Astrocyte of the hippocampus (primary cell): ENCODE measurements at places on chromosomes 2 and 18.

DNA sequence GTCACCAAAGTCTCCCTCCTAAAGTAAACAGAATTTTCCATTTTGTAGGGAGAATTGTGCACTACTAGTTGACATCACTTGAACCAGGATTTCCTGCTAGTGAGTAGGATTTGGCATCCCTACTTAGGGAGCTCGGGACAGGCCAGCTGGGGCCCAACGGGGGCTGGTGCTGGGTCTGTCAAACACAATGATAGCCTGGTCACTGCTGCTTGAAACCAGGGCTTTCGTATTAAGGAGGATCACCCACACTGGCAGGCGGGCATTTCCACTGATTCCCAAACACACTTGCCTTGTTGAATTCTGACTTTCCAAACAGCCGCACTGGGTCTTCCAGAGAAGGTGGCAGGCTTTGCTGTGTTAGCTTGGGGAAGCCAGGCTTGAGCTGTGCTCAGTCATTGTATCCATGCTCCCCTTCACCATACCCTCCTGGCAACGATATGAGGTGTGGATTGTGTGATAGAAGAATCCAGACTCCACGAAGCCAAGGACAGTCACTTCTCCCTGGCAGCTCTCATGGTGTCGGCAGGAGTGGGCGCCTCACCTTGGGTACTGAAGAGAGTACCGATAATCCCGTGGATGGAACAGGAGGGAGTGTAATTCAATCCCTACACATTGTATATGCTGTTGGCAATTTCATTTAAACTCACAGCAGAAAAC lies 7.5 kb downstream of the GDF7 start:
- no peak for DNase-seq

- no peak for DNase-seq
These were observed 81.1 kb upstream of the TTC39C start for GRCh38 chr18:23933407-23933806.

- peak; percentile 82 for DNase-seq
These were observed 29.0 kb downstream of the LAMA3 start for GRCh38 chr18:23718243-23718720.

DNA sequence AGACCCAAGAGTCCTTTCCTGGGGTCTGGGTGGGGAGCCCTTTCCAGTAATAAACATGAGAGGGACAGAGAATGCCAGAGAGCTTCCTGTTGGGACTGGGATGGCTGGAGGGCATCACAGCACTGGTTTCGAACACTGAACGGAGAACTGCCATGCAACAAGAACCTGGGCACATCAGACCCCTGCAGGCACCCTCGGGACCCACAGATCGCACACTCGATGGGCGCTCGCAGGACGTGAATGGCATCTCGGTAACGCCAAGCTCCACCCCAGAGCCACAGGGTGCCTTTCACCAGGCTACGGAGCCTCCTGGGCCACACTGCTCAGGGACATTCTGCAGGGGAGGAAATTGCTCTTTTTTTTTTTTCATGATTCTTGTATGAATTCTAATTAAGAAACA lies 25.1 kb downstream of the SLC66A2 start:
- DNase-seq: no peak

- no peak for DNase-seq
These were observed 64.2 kb upstream of the TMEM87B start for GRCh38 chr2:111990856-111991255.

DNA sequence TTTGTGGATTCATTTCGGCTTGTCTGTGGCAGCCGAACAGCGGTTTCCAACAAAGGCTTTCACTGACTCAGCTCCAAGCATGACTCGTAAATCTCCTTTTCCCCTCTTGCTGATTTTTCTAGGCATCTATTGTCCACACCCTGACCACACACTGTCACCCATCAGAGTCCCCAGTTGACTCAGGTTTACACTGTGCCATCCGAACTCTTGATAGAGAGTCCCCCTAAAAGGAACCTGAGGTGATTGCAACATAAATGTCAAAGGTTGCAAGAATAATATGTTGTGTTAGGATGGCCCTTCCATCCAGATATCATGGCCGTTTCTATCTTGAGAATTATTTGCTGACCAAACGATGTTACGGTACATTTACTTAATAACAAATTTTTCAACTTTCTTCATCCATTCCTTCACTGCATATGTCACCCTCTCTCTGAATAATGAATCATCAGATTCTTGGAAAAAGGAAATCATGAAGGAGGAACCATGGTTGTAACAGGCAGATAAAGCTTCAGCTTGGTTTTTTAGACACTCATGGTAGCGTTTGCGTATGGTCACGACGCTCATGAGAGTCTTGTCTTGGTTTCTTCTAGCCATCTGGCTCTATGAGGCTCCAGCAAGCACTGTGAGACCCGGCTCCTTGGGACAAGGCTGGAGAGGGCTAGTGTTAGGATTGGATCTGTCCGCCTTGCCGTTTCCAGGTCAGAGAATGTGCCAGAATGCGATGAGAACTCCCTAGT lies 72.1 kb downstream of the NPAS2 start:
- DNase-seq: peak; percentile 71

- peak; percentile 50 for DNase-seq
These were observed at the start of gene DPYSL5 for GRCh38 chr2:26847655-26848335. DPYSL5 (plus strand) TSS chr2:26848132; CDS start chr2:26898500, 50,368 bp downstream.

DNA sequence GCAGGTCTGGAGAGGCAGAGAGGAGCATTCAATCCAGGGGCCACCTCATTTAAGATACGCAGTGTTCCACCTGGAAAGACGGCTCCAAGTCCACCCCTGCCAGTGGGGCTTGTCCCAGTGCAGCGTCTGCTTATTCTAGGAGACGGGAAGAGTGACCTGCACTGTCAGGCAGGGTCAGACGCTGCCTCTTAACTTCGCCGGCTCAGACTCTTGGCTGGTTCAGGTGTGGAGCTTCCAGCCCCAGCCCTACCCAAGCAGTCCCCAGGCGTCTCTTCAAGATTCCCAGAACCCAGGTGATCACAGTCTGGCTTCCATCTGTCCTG lies 208.5 kb downstream of the TFCP2L1 start:
- no peak for DNase-seq

DNA sequence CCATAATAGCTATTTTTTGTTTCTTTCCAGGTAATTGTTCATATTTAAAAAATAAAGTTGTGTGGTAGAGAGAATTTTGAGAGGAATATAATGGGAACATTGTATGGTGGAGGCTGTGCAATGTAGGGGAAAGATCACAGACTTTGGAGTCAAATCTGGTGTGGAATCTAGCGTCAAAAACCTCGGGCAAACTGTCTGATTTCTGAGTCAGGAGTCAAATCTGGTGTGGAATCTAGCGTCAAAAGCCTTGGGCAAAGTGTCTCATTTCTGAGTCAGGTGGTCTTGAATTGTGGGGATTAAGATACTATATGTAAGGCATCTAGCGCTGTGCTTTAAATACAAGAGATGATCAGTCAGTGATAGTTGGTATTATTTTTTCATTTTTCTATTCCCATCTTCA lies 5.1 kb downstream of the PTPN4 start:
- DNase-seq: peak; percentile 34

DNA sequence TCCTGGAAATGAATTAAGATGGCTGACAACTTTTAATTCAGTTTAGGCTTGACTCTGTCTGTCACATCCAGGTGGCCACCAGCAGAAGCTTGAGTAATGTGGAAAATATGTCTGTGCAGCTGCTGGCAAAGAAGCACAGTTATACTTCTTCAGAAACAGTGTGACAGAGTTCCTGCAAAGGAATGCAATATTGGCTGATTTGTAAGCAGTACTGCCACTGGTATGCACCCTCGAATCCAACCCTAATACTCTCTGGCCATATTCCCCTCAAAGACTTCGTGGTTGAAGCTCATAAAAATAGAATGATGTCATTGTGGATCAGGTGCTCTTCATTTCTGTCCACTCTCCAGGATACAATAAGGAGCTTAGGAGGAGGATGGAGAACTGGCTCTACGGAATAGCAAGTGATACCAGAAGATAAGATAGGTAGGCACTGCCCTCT lies 86.2 kb downstream of the METTL8 start:
- peak; percentile 94 for DNase-seq

- DNase-seq: no peak
These were observed 23.9 kb downstream of the RBMS1 start for GRCh38 chr2:160469621-160470204.

DNA sequence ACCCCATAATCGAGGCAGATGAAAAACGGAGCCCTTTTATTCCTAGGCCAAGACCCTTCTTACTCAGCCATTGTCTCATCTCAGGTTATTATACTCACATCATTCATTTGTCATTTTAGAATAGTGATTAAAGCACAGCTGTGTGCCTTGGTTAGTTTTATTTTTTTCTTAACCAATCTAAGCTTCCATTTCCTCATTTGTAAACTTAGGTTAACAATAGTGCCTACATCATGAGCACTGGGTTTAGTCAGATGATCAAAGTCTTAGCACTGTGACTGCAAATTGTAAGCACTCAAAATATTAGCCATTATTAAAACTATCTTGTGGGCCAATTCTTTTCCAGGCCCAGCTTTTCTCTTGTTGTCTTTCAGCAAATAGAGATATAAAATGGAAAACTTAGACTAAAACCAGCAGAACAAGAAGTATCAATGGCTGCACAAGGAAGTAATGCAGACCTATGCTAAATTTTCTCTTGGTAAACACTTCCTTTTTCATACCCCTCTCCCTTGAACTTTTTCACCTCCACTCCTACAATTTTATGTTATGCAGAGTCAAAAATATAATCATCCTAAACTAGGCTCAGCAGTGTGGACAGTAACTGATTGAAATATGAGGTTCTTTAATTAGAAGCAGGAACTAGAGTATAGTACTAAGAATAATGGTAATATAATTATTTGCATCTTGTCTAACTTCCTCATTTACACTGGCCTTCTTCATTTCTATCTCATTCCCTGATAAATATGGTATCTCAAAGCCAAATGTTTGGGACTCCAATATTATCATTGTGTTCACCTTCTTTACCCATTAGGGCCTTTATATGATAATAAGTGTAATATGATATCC lies 21.5 kb upstream of the GALNT3 start:
- no peak for DNase-seq

- no peak for DNase-seq
These were observed 13.3 kb downstream of the CD28 start for GRCh38 chr2:203719456-203720410.

GRCh38 chr18:9082711-9083510 lies 19.6 kb upstream of the NDUFV2 start:
- no peak for DNase-seq
